GM12878 (cell line): ENCODE measurements at places on chromosomes 5 and 9.

- no peak for DNase-seq
Measured at GRCh38 chr9:80797101-80797829, 892.1 kb downstream of the TLE1 start.

DNA sequence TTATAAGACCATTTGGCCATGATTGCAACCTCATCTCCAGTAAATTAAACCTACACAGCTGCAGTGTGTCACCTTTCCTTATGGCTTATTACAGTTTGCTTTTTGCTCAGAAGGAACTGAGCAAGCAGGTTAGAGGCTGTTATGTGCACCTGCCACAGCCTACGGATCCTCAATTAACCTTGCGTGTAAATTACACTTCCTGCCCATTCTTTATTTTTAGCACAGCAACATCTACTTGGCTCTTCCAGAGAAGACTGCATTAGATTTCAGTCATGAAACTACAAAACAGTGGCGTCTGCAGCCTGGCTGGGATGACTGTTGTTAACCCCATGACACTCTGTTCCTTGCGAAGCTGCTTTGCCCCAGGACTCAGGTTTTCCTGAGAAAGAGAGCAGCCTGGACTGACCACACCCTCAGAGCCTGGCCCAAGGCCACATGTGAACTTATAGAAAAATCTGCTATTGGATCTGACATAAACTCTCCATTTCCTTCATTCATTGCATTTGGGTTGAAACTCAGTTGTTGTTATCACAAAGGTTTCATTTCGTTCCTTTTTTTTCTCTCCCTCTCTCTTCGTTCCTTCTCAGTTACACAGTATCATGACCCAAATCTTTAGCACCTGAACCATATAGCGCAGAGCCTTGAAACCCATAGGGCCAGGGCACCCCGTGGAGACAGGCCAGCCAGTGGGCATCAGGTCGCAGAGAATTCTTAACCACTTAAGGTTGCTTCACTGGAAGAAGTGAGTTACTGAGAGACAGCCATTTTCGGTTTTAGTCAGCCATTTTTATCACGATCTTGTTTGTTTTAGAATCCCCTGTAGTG, 138.6 kb downstream of the PALM2AKAP2 start:
- DNase-seq: peak; percentile 80

GRCh38 chr5:30279237-30279636, 914.2 kb upstream of the CDH6 start:
- DNase-seq: no peak

DNA sequence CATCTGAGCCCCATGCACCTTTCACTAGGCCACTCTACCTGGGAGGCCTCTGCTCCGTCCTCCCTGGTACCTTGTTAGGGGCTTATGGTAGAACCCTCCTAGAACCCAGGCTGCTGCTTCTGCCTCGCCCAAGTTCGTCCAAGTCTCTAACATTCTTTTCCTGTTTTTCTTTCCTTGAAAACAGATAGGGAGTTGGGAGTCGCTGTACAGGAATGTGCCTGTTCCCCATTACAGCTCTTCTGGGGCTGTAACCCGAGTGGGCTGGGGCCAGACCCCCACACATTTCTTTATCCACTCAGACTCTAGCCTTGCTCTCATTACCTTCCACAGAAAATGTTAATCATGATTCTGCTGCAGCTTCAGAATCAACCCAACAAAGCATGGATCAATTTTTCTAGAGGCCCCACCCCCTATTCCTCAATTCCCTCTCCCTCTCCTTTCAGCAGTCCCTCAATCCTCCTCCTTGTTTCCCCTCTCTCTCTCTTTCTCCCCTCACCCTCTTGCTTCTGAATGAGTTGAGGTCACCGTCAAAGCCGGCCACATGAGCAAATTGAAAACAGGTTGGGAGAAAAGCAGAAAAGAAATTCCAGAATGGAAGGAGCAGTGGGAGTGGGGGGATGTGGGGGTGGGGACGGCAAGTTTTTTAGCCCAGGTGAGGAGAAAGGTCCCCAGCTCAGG, 193.8 kb upstream of the TRIM32 start:
- DNase-seq: no peak

GRCh38 chr5:36944607-36945225, 68.1 kb downstream of the NIPBL start:
- DNase-seq: no peak

- DNase-seq: no peak
Measured at GRCh38 chr5:170152767-170153166, 47.1 kb downstream of the FOXI1 start.

DNA sequence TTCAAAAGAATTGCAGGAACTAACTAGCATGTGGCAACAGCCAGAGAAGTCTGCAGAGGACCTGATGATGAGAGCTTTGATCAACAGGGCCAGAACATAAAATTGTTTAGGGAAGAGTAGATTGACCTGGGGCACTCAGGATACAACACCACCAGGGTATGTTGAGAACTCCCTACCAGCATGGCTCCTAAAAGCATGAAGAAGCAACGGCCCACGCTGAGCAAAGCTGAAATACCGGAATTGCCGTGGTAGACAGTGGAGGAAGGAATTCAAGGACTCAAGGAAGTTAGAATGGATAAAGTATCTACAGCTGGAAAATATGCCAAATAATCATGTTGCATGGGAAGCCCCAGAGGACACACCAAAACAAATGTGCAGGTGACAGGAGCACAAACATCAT, 31.6 kb downstream of the DROSHA start:
- no peak for DNase-seq

DNA sequence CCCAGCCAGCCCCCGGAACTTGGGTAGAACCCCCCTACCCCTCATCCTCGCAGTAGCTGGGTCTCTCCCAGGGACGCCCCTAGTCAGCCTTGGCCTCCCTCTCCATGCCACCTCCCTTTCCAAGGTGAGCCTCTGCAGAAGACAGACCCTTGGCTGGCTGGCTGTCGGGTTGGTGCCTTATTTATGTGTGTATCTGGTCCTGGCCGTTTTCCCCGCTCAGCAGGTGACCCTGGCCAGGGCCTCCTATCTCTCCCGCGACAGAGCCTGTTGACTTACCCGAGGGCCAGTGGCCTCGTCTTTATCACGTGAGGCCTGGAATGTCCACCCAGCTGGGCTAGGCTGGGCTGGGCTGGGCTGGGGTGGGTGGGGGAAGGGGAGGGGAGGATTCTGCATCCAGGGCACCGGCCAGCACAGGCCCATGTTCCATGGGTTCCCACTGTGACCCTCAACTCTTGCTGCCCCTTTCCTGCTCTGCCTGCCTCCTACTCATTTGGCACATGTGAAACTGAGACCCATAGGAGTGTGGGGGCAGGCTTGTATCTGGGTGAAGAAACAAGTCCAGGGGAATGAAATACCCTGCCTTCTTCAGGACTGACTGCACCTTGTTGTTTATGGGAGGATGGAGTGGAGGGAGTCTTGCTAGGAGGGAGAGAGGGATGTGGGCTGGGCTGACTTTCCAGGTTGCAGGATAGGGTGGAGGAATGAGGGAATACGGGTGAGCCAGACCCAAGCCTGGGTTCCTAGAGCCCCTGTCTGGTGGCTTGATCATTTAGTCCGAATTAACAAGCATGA, 3.1 kb downstream of the CXXC5 start:
- no peak for DNase-seq

GRCh38 chr5:119360905-119361593, 5.2 kb downstream of the TNFAIP8 start:
- no peak for DNase-seq

- no peak for DNase-seq
Measured at GRCh38 chr9:133521122-133522072, 3.4 kb downstream of the MYMK start.

DNA sequence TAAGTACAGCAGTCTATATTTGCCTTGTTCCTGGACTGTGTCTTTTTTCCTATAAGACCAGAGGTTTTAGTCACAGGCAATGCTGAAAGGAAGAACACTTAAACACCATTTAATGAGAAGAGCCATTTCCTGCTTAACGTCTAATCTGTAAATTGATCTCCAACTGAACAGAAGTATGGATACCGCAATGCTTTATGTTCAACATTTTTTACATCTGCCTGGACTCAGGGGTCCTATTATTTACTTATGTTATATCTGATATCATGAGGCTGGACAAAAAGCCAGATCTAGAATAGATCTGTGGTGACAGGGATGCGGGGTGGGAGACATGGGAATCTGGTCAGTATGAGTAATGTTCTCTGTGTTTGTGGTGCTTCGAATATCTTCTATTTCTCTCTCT, 334.6 kb upstream of the MPDZ start:
- DNase-seq: no peak

- no peak for DNase-seq
Measured at GRCh38 chr9:126097679-126098078, 228.9 kb upstream of the MVB12B start.

GRCh38 chr5:136201870-136202269, 8.9 kb upstream of the SMIM32 start:
- no peak for DNase-seq

- no peak for DNase-seq
Measured at GRCh38 chr5:94027145-94027544, 285.7 kb upstream of the POU5F2 start.

DNA sequence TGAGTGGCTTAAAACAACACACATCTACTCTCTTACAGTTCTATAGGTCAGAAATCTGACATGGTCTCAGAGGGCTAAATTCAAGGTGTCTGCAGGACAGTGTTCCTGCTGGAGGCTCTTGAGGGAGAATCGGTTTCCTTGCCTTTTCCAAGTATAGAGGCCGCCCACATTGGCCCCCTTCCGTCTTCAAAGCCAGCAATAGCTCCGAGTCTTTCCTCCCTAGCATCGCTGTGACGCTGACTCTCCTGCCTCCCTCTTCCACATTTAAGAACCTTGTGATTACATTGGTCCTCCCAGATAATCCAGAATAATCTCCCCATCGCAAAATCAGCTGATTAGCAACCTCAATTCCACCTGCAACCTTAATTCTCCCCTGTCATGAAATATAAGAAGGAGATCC, 81.3 kb upstream of the IER5L start:
- DNase-seq: no peak

- no peak for DNase-seq
Measured at GRCh38 chr9:33686942-33687341, 108.4 kb upstream of the PRSS3 start.

DNA sequence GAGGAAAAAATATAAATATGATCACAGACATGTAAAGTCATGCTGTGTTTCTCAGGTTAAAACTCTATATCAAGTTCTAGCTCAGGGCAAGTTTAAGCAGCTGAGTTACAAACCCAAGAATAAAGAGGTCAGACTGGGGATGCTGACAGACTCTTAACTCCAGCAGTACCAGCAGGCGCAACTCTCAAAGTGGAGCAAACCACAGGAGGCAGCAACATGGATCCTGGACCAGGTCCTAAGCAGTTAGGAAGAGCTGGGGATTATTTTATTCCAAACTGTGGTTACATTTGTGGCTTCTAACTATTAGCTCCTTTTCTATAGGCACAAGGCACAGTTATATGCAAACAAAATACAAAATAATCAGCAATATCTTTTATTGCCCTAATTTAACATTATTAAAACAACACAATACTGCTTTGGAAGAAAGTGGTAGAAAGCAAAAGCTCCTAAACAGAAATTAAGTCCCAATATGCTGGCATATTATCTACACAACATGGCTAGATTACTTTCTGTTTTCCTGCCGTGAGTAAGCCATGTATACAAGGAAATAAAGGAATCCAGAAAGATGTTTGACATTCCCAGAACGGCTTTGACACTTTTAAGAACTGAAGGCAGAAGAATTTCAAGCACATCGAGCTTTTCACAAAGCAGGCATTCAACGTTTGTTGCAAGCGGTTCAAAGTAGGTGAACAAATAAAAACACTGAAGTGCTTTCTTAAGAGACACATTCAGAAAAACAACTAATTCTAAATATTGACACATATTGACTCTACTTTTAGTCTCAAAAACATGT, 378.8 kb upstream of the ZNF608 start:
- no peak for DNase-seq

GRCh38 chr5:52894451-52894850, 94.7 kb upstream of the ITGA2 start:
- no peak for DNase-seq

GRCh38 chr5:113433071-113433470, 1.7 kb downstream of the TSSK1B start:
- DNase-seq: no peak

GRCh38 chr5:150252489-150252888, 37.1 kb downstream of the CAMK2A start:
- DNase-seq: no peak

GRCh38 chr9:96686638-96687335, 31.7 kb upstream of the PRXL2C start:
- no peak for DNase-seq

DNA sequence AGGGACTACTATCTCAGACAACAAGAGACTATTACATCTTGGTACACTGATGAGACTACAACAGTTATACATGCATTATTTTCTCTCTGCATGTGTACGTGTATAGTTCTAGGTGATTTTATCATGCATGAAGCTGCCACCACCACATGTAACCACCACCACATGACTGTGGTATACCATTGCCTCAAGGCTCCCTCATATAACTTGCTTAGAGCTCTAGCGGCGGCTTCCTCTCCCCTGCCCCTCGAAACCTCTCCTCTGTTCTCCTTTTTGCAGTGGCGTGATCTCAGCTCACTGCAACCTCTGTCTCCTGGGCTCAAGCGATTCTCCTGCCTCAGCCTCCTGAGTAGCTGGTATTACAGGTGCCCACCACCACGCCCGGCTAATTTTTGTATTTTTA, 162.3 kb downstream of the AOPEP start:
- DNase-seq: no peak

- DNase-seq: no peak
Measured at GRCh38 chr9:129280236-129280622, 102.2 kb upstream of the IER5L start.

- DNase-seq: no peak
Measured at GRCh38 chr5:117733051-117733450, 1158.4 kb upstream of the SEMA6A start.

DNA sequence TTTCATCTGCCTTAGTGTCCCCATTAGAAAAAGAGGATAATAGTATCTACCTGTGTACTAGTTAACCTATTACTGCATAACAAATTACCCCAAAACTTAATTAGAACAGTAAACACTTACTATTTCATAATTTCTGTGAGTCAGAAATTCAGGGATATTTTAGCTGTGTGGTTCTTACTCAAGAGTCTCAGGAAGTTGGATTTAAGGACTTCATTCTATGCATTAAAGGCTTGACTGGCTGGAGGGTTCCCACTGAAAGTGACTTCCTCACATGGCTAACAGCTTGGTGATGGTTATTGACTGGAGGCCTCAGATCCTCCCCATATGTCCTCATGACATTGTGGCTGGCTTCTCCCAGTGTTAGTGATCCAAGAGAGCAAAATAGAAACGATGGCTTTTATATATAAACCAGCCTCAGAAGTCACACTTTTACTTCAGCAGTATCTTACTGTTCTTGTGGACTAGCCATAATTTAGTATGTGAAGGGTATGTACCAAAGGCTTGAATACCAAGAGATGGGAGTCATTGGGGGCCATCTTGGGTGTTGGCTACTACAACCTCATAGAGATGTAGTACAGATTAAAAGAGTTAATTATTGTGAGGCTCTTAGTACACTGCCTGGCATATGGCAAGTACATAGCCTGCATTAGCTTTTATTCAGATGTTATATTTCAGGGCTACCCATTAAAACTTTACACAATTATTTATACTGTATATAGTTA, 9.9 kb downstream of the RAD23B start:
- no peak for DNase-seq

DNA sequence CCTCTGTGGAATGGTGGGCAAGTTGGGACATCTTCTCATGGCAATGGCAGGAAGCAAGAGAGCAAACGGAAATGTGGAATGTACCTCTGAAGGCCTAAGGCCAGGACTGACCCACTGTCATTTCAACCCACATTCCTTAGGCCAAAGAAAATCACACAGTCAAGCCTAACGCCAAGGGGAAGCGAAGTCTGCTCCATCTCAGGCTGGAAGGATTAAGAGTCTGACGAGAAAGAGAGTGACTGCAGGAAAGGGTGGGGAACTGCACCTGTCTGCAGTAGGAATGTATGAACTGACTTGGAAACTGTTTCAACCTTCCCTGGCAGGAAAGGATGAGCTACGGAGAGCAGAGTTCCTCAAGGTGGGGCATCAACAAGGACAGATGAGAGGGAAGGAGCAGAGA, 90.2 kb upstream of the TAS2R1 start:
- DNase-seq: no peak
